ENCODE measurements at places on chromosomes 2 and 18. TPM values are rescaled to one million over a fixed set of nuclear protein-coding genes. Genes with fewer than 3 reads are reported as not detected.
A peak's percentile ranks its signal among the peaks of the same experiment; 100 is the strongest.

DNA sequence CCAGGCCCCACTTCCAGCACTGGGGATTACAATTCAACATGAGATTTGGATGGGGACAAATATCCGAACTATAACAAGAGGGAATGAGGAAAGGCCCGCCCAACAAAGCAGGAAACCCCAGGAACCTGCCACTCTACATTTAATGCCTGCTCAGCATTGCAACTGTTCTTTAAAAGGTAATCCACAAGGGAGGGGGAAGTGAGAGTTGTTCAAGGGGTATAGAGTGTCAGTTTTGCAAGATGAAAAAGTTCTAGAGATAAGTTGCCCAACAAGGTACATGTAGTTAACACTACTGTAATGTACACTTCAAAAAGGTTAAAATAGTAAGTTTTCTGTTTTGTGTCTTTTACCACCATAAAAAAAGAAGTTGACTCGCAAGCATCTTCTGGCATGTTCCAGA, 137.6 kb downstream of the MBD2 start:
- DNase-seq = no peak

DNA sequence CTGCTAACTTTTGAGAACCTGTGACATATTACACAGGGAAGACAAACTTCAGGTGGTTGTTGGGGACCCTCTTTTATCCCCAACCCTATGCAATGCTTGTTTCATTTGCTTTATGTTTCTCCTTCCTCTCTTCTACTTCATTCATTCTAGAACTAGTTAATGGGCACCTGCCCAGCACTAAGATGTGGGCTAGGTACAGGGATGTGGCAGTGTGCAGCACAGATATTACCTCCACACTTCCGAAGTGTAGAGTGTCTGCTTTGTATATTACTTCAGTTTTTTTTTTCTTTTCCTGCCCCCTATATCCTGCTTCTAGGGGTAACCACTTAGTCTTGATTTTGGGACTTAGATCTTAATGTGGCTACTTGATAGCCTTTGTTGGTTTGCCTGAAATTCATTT, 35.1 kb downstream of the CD28 start:
- no peak for DNase-seq

- DNase-seq = no peak
These were observed 1494.7 kb upstream of the NXPH2 start for GRCh38 chr2:140274891-140275290.

DNA sequence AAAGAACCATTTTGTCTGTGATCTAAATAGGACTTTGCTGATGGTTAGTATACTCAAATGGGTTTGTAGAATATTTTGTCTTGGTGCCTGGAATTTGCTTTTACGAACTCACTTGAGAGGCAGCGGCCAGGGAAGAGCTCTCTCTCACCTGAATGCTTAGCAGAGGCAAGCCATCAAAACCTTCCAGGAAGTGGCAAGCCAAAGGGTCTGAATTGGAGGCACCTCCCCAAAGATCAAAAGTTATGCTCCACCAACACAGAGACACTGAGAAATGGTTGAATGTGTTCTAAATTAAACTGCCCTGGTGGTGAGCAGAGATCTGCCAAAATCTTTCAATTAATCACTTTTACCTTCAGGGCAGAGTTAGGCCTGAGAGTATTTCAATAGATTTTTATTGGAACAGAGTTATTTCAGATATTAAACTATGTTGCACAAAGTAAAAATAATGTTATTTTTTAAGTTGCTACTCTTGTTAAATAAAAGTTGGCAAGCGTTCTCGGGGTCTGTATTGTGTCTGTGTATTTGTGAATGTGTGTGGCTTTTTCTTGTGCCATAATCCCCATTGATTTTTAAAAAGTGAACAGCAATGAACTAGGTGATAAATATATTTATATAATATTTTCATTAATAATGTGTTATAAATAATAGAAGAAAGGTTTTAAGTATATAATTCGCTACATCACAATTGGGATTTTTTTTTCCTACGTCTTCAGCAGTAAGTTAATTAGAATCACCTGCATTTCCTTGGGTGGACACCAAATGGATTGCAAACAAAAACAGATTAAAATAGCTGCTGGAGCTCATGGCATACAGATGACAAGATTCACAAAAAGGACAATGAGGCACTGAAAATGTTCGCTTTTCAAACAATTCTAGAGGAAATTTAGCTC, 416.1 kb downstream of the ARHGAP15 start:
- DNase-seq = no peak

GRCh38 chr2:23656597-23656973, 270.3 kb downstream of the ATAD2B start:
- DNase-seq = peak; percentile 59

The GPAT2 gene
- 5.4 TPM for total RNA-seq

The COL5A2 gene
- total RNA-seq = 36.1 TPM

GRCh38 chr2:100629309-100629708, 66.5 kb downstream of the PDCL3 start:
- no peak for DNase-seq

DNA sequence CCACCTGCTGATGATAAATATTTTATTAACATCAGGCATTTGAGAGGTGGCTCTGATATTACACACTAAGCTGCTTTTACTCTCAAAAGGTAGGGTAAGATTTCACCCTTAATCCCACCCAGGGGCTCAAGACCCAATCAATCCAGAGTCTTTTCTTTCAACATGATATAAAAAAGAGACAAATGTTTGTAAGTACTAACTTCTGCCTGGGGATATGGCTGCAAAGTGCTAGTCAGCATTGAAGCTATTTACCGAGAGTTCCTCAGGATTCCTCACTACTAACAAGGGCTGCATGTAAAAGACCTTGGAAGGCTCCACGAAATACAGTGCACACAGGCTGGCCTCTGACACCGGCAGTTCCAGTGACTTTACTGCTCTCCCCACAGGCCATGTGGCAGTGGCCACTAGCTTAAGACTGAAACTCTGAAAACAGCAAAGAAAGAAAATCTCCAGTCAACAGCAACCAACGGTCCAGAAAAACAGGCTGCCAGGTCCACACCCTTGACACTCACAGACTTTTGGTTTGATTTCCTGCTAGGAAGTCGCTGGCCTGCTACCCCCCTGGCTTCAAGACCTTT, 11.2 kb downstream of the MREG start:
- no peak for DNase-seq

The SH3BP4 gene
- total RNA-seq = 18.4 TPM

DNA sequence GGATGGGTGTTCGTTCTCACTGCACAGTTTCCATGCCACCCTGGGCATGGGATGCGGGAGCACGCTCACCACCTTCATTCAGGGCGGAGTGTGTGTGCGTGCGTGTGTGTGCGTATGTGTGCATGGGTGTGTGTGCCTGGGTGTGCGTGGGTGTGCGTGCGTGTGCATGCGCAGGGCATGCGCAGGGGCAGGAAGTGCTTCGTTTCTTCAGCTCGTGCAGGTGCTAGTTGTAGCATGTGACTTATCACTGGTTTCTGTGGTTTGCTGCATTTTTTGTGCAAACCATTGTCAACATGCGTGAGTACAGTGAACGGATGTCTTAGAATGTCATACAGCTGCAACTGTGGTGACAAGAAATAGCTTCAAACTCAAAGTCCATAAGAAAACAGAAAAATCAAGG, 179.5 kb downstream of the PTGR3 start:
- no peak for DNase-seq

The DLX1 gene
- not detected for total RNA-seq

The NYAP2 gene
- total RNA-seq = not detected

The MOGAT1 gene
- total RNA-seq = not detected

The FOXI3 gene
- total RNA-seq = 0.14 TPM

The ALLC gene
- total RNA-seq = not detected

DNA sequence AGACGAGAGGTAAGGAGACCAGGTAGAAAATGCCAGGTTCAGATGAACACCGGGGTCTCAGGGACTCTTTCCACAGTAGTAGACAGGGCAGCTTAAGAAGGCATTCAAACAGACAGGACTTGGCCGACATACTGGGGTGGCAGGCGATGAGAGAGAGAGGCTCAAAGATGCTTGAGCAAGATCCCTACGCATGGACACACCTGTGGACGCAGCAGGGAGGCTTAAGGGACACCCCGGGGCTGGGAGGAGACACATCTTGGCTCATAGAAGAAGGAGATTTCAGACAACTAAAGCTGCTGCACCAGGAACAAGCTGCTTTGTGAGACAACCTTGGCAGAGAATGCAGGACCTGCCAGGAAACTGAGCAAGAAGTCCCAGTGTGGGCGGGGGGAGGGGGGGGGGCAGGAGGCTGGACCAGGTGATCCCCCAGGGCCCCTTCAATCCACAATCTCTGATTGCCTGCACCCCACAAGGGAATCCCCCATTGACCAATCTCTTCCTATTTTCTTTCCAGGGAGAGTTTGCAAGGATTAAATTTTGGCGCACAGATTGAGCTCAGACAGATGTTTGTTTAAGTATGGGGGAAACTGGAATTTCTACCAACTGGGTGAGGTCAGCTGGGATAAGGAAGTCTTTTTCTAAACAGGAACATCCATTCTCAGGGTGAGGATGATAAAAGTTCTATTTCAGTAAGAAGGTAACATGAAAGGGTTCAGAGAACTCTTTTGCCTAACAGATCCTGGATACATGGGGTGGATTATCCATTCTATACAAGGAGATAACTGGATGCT, 400.7 kb downstream of the NBAS start:
- no peak for DNase-seq

GRCh38 chr18:48899558-48900174, 51.1 kb downstream of the SMAD7 start:
- DNase-seq = no peak

The NXPH2 gene
- total RNA-seq = 1.2 TPM

DNA sequence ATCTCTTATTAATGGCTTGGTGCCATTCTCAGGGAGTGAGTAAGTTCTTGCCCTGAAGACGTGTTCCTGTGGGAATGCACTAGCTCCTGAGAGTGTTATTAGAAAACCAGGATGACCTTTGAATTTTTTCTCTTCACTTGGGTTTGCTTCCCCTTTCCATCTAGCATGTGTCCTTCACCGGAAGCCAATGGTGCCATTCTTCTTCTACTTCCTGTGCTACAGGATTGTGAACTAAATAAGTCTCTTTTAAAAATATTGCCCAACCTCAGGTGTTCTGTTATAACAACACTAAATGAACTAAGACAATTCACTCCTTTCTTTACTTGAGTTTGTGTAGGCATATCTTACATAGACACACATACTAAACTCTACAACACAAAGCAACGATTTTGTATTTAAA, 447.0 kb downstream of the SOX11 start:
- no peak for DNase-seq

GRCh38 chr2:114046866-114047435, 157.1 kb downstream of the ACTR3 start:
- no peak for DNase-seq

DNA sequence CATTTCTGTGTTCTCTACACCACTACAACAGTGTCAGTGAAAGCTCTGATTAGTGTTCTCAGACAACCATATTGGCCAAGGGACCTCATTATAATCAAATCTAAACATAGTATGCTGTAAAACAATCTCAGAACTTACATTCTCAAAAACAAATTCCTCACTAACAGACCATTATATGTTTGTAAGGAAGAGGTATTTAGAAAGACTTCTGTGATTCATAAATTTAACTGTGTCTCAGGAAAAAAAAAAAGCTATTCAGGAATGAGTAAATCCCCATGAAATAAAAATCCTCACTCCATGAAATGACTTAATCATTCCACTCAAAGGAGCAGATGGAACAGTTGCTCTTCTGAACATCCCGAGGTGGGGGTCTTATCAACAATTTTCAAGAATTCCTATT, 413.0 kb downstream of the CDH2 start:
- no peak for DNase-seq

DNA sequence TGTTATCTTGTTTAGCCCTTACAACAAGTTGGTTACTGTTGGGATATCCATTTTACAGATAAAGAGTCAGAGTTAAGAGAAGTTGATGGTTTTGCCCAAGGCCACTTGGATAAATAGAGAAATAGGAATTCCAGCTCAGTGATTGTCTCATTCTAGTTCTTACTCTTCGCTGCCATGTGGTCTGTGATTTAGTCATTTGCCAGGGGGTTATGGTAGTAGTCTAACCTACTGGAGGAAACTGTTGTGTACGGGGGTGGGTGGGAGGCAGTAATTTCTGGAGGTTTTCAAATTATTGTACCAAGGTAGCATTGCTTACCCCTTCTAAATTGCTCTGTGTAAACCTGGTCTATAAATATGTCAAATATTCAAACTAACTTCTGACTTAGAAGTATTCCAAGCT, 110.4 kb downstream of the MAP2 start:
- DNase-seq = no peak

DNA sequence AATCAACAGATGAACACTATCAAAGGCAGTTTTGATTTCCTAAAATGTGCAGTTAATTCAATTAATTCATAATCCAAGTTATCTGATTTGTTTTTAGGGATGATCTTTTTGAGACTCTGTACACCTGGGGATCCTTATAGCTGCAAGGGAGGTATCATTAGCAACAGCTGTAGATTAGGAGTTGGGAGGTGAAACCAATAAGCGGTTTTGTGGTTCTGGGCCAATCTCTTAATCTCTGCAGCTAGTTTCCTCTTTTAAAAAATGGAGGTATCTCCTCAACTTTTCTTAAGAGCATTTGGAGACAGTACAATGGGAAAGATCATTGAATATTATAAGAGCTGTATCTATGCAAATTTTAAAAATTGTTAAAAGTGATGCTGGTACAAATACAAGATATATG, 126.0 kb downstream of the MC4R start:
- DNase-seq = no peak
